ENCODE measurements at places on chromosomes 2 and 18.

GRCh38 chr2:149038442-149039212 lies at the start of gene LYPD6B:
LYPD6B (plus strand) TSS chr2:149038699; CDS start chr2:149130949, 92,250 bp downstream.
- no peak for DNase-seq

DNA sequence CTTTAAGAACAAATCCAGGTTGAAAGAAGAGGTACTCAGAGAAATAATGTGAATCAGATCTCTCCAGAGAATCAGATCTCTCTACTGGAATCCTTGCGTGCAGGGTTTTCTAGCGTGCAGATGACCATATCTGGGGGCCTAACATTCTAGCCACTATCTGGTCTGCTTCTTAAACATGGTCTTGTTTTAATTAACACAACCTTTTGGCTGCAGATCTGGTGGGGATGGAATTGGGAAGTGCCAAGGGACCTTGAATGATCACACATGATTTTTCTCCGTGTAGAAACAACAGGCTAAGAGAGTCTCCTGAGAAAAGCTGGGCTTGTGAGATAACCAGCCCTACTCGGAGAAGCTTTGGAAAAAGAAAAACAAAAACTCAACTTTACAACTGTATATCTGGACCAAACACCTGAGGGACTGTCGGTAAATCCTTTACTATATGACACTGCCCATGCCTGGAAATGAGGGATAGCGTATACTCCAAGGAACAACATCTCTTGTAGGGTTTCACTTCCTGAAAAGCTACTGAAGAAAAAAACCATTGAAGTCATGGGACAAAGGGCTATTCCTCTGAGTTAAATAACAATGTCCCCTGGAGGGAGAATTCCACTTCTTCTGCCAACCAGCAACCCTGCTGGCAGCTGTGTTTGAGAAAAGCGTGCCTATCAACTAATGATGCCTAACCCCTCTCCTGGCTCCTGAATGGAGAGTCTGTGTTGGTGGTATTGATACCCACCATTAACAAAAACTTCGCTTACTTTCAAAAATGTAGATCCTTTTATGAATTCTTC lies 171.0 kb upstream of the REV1 start:
- DNase-seq = no peak

DNA sequence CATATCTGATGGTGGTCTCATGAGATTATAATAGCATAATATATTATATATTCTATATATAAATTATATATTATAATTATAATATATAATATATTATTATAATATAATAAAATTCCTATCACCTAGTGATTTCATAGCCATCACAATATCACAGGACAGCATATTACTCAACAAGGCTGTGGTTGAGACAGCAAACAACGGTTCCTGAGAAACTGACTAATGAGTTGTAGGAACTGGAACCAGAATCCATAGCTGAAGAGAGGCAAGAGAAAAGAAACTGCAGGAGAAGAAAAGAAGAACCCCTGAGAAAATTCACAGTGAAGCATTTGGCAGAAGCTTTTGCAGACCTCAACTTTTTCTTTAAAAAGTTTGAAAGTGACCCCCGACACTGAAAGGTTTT lies 84.0 kb downstream of the BCL2L11 start:
- DNase-seq = no peak

GRCh38 chr18:9743200-9744016 lies 35.3 kb downstream of the RAB31 start:
- no peak for DNase-seq

- no peak for DNase-seq
Measured at GRCh38 chr2:2233171-2233826, 97.8 kb downstream of the MYT1L start.

DNA sequence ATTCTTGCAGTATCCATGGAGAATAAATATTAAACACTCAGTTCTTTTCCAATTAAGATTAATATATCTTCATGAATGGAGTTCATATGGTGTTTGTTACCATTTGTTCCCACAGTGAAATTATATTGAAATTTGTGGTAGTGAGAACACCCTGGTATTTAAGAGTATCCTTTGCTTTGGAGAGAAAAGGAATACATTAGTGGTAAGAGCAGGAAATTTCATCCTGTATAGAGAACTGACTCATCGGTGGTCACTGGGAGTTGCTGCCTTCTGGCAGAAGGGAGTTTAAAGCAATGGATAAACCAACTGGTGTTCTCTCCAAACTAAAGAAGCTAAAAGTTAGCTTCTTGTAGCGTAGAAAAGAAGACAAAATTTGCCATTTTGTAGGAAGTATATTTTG lies 107.3 kb downstream of the MYO1B start:
- DNase-seq = no peak

DNA sequence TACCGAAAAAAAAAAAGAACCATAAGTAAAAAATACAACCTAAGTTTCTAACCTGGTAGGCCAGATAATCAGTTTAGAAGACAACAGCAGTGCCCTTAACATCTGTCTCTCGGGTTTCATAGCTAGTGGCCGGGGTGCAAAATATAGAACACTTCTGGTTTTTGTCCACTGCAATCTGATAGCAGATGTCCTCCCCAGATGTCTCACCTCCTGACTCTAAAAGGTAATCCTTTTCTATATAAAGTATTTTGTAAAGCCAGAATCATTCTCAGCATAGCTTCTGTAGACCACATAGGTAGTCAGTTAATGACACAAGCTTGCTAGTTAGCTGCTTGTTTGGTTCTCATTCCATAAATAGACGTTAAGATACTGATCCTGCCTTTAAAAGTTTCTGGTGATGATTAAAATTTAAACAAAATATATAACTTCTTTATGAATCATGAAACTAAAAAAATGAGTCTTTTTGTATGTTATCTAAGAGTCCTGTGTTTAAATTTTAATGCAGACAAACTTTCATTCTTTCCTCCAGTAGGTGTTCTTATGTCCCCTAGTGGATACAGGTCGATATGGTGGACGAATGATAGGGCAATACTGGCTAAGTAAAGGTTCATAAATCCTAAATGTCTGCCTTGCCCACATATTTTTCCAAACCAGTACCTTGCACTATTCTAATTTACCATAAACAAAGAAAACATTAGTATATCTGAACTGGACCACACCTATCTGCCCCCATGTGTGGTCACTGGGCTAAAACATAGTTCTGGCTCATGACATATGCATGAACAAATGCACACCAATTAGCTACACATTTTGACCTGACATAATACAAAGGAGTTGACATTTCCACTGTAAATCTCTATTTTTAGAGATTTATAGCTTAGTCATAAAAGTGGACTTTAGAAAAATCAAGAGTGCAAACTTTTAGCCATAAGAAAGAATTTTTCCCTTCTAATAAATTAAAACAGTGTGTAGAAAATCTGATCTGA lies 171.0 kb downstream of the SRBD1 start:
- DNase-seq = no peak

DNA sequence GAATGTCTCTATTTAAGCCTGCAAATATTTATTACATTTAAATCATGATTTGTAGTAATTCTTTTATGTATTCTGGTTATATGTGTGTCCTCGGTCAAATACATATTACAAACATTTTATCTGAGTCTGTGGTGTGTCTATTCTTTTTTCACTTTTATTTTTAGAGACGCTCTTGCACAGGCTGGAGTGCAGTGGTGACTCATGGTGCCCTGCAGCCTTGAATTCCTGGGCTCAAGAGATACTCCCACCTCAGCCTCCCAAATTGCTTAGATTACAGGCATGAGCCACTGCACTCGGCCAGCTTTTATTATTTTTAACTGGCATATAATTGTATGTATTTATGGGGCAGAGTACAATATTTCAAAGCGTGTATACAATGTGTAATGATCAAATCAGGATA lies 47.5 kb downstream of the ARID5A start:
- no peak for DNase-seq

DNA sequence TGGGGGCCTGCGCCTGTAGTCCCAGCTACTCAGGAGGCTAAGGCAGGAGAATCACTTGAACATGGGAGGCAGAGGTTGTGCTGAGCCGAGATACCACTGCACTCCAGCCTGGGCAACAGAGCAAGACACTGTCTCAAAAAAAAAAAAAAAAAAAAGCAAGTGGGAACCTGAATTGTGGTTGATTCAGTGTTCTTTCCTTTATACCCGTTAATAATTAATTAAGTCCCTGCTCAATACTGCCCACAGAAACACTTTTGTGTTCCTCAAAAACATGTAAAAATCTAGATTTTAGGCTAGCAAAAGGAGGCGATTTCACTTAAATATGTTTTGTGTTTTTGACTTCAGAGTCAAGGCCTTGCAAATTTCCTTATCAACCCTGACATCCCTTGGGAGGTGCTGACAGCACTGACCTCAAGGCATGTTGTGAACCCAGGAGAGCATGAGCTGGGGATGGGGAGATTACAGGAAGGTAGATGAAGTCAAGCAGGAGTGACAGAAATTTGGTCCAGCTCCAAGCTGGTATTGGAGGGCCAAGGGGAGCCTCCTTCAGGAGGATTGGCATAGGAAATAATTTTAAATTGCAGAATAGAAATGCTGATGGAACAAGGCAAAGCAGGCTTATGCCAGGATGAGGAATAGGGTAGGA lies 89.0 kb upstream of the PNPT1 start:
- no peak for DNase-seq

- DNase-seq = no peak
Measured at GRCh38 chr2:217231724-217232123, 371.9 kb upstream of the TNP1 start.

GRCh38 chr2:8247905-8248622 lies 433.8 kb upstream of the ID2 start:
- no peak for DNase-seq

GRCh38 chr2:196076778-196077568 lies 8.3 kb upstream of the DNAH7 start:
- DNase-seq = no peak

DNA sequence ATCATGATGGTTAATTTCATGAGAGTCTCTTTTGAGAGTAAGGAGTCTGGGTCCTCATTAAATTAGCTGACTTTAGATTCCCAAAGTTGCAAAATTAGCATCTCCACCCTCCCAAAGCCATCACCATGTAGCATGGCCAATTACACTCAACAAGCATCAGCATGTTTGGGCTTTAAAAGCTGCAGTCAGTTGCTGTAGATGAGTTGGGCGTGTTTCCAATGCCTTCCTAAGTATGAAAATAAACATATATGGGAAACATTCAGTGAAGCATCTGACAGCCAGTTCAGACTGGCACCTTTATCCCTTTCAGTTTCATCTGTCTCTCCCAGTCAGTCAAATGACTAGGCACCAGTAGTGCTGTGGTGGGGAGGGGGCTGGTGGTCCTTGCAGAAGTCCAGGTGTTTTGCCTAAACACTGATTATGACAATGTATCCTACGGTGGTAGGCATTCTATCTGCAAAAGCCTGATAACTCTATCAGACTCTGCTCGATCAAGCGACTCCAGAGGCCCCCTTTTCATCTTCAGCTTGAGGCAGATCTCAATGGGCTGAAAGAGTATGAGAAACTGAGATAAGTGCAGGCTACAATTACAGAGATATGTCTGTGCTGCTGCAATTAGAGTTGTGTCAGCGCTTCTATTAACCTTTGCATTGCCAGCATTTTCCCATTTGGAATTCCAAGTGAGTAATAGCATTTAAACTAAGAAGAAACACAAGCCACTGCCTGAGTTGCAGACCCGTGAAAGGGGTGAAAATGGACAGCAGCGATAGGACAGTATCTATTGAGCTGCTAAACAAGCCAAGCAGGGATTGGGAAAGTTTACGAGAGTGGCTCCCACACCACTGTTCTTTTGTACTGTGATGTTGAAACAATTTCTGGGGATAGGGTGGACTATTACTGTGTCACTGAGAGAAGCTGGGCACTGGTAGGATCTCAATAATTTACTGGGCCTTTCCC lies 67.3 kb upstream of the SPOPL start:
- no peak for DNase-seq

DNA sequence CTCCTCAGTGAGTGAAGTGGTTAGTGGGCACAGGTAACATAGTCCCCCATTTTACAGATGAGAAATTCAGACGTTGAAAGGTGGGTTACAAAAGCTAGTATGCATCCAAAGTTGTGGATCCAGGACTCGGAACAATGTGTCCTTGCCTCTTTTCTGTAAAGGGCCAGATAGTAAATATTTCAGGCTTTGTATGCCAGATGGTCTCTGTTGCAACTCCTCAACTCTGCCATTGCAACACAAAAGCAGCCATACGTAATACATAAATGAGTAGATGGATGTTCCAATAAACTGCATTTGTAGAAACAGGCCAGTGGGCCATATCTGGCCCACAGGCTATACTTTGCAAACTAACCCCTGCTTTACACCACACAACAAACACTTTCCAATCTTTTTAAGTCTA lies 166.6 kb upstream of the PKDCC start:
- DNase-seq = no peak

GRCh38 chr18:63142594-63143225 lies 176.9 kb downstream of the BCL2 start:
- no peak for DNase-seq

DNA sequence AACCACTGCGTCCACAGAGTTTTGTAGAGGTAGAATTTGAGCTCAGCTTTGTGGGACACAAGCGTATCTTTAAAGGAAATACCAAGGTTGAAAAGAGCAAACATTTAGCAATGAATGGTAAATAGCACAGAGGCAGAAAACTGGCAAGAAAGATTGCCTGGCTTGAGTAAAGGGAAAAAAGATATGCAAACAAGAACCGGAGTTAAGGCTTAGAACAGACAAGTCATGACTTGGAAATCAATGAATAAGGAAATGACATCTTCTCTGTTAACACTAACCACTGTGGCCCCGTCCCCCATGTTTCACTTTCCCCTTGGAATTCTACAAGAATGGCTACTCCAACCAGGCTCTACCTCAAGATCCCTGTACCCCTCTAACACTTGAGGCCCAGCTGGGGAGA lies 3.8 kb downstream of the STAM2 start:
- no peak for DNase-seq

DNA sequence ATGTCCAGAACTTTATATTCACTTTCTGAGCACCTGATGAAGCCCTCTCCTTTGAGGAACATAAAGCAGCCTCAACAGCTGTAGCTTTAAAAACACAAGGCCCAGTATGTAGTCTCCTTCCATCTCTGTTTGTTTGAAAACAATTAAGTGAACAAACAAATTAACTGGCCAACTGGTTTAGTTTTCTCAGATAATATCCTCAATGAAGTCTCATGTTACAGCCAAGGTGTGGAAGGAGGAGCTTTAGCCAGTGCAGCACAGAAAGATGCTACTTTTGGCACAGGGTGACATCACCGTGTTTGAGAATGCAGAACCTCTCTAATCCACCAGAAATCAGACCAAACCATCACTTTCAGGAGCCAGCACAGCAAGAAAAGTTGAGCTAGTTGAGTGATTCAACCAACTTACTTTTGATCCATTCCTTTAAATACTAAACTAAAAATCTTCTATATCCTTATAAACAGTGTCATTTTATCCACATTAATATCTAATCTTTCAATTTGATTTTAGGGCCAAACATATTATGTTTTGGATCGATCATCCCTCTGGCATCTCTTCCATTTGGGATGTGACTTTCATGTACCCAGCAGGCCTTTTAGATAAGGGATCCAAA lies 488.7 kb downstream of the ARHGAP15 start:
- DNase-seq = no peak

- DNase-seq = no peak
Measured at GRCh38 chr2:222713002-222713401, 41.5 kb downstream of the MOGAT1 start.
